ENCODE measurements at places on chromosomes 4 and X.

DNA sequence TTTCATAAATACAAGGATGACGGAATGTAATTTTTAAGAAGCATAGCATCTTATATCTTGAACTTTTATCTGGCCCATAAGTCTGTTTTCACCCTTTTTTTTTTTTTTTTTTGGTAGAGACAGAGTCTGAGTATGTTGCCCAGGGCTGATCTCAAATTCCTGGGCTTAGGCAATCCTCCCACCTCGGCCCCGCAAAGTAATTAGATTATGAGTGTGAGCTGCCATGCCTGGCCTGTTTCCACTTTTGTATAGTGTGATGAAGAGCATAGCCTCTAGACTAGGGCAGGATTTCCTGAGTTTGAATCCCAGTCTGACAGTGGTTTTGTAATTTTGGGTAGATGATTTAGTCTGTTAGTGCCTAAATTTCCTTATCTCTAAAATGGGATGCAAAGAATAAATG, 11.0 kb downstream of the STIM2 start:
- H3K4me3 ChIP-seq = no peak overlapping the region
- H3K36me3 ChIP-seq = peaks cover 11% of the 10 kb centered on the region
- H3K4me1 ChIP-seq = peaks cover 81% of the 10 kb centered on the region

DNA sequence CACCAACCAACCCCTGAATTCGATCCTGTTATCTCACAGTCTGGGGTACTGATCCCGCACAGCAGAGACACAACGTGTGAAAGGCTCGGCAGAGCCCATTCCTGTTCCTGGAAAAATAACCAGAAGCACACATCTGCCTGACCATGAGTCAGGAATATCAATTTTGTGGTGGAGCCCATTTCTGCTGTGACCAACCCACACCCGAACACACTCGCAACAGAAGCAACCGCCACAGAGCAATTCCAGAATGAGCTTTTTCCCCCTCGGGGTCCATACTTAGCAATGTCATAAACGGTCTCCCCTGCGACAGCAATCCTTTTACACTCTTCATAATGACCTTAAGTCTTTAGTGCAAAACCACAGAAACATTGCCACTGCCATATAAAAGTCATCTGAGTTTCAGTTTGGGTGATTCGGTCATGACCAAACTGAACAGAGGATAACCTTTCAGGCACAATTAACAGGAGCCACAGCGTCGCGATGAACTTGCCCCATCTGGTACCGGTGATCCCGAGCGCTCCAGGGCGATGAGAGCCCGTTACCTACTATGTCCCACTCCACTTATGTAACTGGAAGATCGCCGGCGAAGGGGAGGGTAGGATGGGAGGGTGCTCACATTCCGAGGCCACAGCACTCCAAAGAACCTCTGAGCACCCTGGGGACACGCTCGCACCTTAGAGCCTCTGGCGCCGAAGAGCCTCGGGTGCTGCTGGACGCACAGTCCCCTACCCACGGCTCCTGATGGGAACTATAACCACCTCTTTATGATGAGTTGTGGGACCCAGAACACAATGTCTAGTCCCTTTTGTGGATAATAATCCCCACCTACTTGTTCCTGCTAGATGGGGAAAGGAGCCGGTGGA, 1.1 kb downstream of the MECP2 start:
- H3K27ac ChIP-seq = peak overlapping the region; percentile 97
- no peaks in the 10 kb centered on the region for H3K27me3 ChIP-seq
- H3K36me3 ChIP-seq = peaks cover 7% of the 10 kb centered on the region
- ATAC-seq = peak; percentile 13
- H3K4me3 ChIP-seq = peak overlapping the region; percentile 97

- no peak overlapping the region for H3K27ac ChIP-seq
- H3K27me3 ChIP-seq = no peaks in the 10 kb centered on the region
- no peak overlapping the region for H3K4me3 ChIP-seq
- no peaks in the 10 kb centered on the region for H3K36me3 ChIP-seq
- H3K4me1 ChIP-seq = no peaks in the 10 kb centered on the region
Observed at GRCh38 chr4:55001538-55001937, 123.9 kb downstream of the KDR start.

DNA sequence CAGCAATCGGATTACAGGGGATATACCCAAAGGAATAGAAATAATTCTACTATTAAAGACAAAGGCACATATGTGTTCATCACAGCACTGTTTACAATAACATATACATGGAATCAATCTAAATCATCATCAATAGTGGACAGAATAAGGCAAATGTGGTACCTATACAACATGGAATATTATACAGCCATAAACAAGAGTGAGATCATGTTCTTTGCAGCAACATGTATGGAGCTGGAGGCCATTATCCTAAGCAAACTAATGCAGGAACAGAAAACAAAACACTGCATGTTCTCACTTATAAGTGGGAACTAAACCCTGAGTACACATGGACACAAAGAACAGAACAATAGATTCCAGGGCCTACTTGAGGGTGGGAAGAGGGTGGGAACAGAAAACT, 163.2 kb downstream of the CFAP299 start:
- ATAC-seq = no peak
- peaks cover 17% of the 10 kb centered on the region for H3K4me1 ChIP-seq
- H3K4me3 ChIP-seq = no peak overlapping the region
- H3K27me3 ChIP-seq = no peaks in the 10 kb centered on the region

DNA sequence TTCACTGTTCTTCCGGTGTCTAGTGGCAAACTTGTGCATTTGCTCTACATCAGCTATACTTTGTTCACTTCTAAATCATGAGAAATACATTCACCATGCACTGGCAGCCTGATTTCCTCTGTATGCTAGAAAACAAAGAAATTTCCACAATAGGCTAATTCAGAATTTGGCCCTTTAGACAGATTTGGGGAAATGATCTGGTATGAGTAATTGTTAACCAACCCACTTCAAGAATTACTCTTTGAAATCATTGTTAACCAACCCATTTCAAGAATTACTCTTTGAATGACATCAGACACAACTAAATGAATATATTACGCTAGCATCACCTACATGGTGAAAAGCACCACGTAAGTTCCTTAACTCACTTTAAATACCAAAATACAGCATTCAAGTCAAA, 14.6 kb downstream of the APBB2 start:
- ATAC-seq = no peak
- H3K36me3 ChIP-seq = no peaks in the 10 kb centered on the region
- H3K4me3 ChIP-seq = no peak overlapping the region
- H3K4me1 ChIP-seq = no peaks in the 10 kb centered on the region

GRCh38 chr4:58214376-58214775, 1104.2 kb upstream of the IGFBP7 start:
- no peaks in the 10 kb centered on the region for H3K36me3 ChIP-seq
- no peaks in the 10 kb centered on the region for H3K27me3 ChIP-seq
- no peak overlapping the region for H3K4me3 ChIP-seq
- no peaks in the 10 kb centered on the region for H3K4me1 ChIP-seq
- ATAC-seq = peak; percentile 31
- no peak overlapping the region for H3K27ac ChIP-seq

DNA sequence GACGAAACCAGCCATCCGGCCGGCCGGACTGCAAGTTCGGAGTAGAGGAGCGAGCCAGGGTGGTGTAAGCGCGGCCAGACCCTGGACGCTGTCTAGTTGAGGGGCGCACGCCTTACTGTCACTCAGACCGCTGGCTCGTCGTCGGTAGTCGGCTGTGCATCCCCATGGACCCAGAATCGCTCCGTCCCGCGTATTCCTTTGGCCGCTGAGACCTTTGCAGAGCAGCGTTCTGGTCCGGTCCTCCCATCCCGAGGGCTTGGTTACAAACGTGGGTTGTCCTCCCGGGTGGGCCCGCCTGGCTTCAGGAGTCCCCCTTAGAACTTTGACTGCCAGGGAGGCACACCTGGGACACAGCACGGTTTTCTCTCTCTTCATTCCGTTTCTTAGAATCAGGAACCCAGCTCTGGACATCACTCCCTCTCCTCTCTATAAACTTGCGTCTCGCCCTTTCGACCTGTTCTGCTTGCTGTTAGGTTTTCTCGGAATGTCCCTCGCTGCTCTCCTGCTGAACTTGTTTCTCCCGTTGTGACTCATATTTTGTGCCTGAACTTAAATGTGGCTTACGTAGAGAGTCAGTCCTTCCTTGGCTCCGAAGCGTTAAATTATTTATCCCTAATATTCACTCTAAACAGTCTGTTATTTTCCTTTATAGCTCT, 672 bp downstream of the PGM2 start:
- no peaks in the 10 kb centered on the region for H3K27me3 ChIP-seq
- peak overlapping the region; percentile 93 for H3K4me3 ChIP-seq
- peaks cover 22% of the 10 kb centered on the region for H3K36me3 ChIP-seq
- peak overlapping the region; percentile 94 for H3K27ac ChIP-seq
- peak; percentile 61 for ATAC-seq

DNA sequence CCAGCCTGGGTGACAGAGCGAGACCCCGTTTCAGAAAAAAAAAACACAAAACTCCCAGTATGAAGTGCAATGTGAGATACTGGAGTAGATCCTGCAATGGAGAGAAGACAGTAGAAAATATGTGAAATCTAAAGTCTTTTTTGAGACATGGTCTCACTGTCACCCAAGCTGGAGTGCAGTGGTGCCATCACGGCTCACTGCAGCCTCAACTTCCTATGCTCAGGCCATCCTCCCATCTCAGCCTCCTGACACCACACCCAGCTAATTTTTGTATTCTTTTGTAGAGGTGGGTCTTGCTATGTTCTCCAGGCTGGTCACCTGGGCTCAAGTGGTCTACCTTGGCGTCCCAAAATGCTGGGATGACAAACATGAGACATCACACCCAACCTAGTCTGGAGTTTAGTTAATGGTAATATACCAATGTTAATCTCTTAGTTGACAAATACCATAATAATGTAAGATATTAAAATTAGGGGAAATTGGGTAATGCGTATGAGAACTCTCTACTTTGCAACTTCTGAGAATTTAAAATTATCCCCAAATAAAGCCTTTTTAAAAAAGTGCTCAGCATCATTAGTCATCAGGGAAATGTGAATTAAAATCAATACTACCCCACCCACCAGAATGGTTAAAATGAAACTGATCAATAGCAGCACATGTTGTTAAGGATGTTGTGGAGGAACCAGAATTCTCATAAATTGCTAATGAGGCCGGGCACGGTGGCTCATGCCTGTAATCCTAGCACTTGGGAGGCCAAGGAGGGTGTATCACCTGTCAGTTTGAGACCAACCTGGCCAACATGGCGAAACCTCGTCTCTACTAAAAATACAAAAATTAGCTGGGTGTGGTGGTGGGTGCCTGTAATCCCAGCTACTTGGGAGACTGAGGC, 15.0 kb downstream of the RBMX start:
- H3K36me3 ChIP-seq = peaks cover 30% of the 10 kb centered on the region
- no peak overlapping the region for H3K27ac ChIP-seq
- H3K4me3 ChIP-seq = no peak overlapping the region
- ATAC-seq = no peak
- peaks cover 20% of the 10 kb centered on the region for H3K4me1 ChIP-seq

GRCh38 chr4:73080789-73081188, 11.3 kb upstream of the COX18 start:
- peaks cover 47% of the 10 kb centered on the region for H3K36me3 ChIP-seq
- H3K4me1 ChIP-seq = peaks cover 11% of the 10 kb centered on the region
- no peak overlapping the region for H3K4me3 ChIP-seq
- no peak overlapping the region for H3K27ac ChIP-seq

- no peak overlapping the region for H3K4me3 ChIP-seq
- ATAC-seq = no peak
- H3K4me1 ChIP-seq = peaks cover 15% of the 10 kb centered on the region
- H3K27me3 ChIP-seq = no peaks in the 10 kb centered on the region
Observed at GRCh38 chr4:40455340-40455902, 120.3 kb downstream of the CHRNA9 start.

DNA sequence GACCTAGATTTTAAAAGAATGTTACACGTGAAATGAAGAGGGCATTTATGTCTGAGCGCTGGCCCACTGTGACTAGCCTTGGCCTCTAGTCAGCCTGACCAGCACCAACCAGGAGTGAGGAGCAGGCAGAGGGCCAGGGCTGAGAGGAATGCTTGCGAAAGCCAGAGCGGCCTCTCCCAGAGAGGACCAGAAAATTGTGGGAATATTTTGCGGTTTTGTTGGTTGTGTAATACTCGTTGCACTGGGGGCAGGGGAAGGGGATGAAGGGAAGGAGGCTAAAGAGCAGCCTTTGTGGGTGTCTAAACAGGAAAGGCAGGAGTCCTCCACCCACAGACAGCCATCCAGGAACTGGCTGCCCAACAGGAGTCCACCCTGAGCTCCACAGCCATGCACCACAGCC, 3.8 kb downstream of the GABRE start:
- no peak for ATAC-seq
- H3K27me3 ChIP-seq = no peaks in the 10 kb centered on the region
- no peaks in the 10 kb centered on the region for H3K4me1 ChIP-seq
- no peak overlapping the region for H3K4me3 ChIP-seq
- no peak overlapping the region for H3K27ac ChIP-seq
- no peaks in the 10 kb centered on the region for H3K36me3 ChIP-seq

GRCh38 chr4:15293711-15294110, 134.1 kb upstream of the C1QTNF7 start:
- no peak overlapping the region for H3K4me3 ChIP-seq
- H3K4me1 ChIP-seq = no peaks in the 10 kb centered on the region

- H3K4me1 ChIP-seq = no peaks in the 10 kb centered on the region
- H3K4me3 ChIP-seq = no peak overlapping the region
- peaks cover 8% of the 10 kb centered on the region for H3K27me3 ChIP-seq
- ATAC-seq = no peak
- no peaks in the 10 kb centered on the region for H3K36me3 ChIP-seq
Observed at GRCh38 chr4:151304755-151305154, 20.6 kb downstream of the SH3D19 start.

Data from stimulated activated memory B cell treated with anti-CD40 and anti-IgM and Interleukin-4, amounts not matched to agents 10 μg/mL and 1 μg/mL and 100 μg/mL, for 72 hours (primary cell).